ENCODE measurements at places on chromosomes 7 and 10. TPM values are rescaled to one million over a fixed set of nuclear protein-coding genes. Genes with fewer than 3 reads are reported as not detected.

- no peak for DNase-seq
Measured at GRCh38 chr10:103683851-103684250, 171.5 kb downstream of the SH3PXD2A start.

GRCh38 chr10:98920360-98920759 is 315.3 kb downstream of the HPSE2 start:
- no peak for DNase-seq

GRCh38 chr10:73648975-73649829 is 6.6 kb downstream of the SYNPO2L start:
- DNase-seq = no peak

DNA sequence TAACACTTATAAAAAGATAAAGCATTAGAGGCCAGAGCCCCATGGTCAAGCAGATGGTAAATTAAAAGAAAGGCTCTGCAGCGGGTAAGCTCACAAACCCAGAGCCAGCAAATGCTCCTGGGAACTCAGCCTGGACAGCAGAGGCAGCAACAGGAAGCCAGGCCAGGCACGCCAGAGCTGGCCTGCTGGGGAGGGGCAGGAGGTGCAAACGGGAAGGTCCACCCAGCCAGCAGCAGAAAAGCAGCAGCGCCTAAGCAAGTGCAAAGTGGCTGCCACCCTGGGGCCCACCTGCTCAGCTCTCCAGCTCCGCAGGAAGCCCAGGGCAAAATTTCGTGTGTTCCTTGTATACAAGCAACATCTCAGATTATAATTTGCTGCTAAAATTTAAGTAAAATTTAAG is 82.7 kb upstream of the GPR22 start:
- DNase-seq = no peak

GRCh38 chr10:131868436-131868835 is 32.4 kb upstream of the PPP2R2D start:
- no peak for DNase-seq

DNA sequence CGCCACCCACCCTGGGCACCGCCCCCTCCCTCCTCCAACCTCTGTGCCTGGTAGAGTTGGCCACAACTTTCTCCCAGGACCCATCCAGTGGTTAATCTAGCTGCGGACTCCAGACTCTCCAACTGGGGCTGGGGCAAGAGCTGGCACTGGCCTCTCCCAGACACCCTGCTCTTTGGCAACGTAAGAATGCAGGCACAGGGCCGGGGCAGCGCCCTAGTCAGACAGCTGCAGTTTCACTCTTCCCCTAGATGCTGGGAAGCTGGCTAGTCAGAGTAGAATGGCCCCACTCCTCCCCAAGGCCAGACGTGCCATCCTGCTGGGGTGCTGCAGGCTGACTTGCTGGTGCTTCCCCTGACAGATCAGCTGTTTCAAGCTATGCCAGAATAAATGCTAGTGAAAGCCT is 22.1 kb downstream of the HSPA12A start:
- no peak for DNase-seq

- DNase-seq = no peak
Measured at GRCh38 chr10:93461109-93461806, 20.9 kb downstream of the MYOF start.

DNA sequence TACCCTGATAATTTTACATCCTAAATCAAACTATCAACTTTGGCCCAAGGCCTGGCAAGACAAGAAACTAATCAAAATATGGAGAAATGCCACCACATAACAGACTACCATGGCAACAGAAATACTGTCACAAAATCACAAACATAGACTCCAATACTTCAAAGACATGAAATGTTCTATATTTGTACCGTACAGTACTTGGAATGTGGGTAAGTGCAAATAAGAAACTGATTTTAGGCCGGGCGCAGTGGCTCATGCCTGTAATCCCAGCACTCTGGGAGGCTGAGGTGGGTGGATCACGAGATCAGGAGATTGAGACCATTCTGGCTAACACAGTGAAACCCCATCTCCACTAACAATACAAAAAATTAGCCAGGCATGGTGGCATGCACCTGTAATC is 9.2 kb downstream of the TNPO3 start:
- no peak for DNase-seq

DNA sequence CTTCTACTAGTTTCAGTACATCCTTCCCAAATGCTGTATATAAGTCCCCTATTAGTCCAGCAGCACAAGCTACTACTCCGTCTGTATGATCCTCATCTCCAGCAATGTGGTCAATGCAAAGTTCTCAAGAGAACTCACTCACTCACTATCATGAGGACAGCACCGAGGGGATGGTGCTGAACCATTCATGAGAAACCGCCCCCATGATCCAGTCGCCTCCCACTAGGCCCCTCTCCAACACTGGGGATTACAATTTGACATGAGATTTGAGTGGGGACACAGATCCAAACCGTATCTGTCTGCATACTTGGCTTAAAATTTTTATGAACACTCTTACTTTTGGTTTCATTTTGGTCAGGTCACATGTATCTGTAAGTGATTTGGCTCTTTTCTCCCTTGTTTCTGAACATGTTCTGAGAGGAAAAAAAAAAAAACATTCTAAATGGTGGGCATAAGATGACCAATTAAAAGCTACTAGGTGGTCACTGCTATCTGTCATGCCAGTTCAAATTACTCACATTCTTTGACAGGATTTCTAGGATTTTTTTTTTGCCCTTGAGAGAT is 60.1 kb downstream of the ZNF783 start:
- DNase-seq = no peak

- DNase-seq = no peak
Measured at GRCh38 chr7:99449326-99449725, 10.6 kb downstream of the CPSF4 start.

DNA sequence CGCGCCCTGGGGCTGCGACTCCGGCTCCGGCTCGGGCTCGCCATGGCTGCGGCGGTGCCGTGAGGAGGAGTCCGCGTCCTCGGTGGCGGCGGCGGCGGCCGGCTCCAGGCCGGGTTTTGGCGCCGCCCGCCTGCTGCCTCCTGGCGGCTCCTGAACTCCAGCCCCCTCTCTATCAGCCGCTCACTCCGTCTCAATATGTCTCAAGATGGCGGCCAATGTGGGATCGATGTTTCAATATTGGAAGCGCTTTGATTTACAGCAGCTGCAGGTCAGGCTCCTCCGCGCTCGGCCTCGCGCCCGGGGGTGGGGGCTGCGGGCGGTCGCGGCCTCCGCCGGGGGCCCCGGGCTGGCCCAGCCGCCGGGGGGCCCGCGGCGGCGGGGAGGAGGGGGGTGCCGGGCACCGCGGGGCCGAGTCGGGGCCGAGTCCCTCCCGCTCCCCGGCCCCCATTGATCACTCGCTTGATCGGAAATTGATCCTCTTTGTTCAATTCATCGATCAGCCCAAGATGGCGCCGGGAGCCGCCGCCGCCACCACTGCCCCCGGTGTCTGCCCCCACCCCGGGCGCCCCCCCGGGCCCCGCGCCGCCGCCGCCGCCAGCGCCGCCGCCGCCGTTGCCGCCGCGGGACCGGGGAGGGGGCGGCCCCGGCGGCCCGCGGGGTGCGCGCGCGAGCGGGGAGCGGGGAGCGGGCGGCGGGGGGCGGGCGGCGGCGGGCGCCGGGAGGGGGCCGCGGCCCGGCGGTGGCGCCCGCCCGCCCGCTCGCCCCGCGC is 1.4 kb upstream of the CUX1 start:
- DNase-seq = peak; percentile 67

DNA sequence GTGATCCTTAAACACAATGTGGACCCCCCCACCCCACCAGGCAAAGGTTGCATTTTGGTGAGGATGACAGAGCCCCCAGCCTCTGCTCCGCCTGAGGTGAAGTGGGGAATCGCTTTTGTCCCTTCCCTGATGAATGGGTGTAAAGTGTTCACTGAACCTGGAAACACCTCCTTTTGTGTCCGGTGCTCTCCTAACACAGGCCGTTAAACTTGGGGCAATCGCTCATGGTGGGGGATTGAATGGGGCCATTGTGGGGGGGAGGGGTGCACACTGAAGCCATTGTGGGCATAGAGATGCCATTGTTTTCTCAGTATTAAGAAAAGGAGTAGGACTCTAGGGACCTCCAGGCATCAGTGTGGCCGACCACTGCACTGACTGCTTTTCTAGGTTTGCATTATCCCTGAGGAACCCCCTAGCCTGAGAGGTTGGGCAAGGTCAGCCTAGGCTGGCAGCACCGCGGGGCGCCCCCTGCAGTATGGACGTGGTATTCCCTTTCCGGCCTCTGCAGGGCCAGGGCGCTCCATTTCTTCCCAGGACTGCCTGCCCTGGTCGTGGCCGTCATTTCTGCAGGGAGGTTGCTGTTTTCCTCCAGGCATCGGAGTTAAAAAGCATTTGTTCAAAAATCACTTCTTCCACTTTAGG is 158.3 kb downstream of the TCF7L2 start:
- DNase-seq = no peak

DNA sequence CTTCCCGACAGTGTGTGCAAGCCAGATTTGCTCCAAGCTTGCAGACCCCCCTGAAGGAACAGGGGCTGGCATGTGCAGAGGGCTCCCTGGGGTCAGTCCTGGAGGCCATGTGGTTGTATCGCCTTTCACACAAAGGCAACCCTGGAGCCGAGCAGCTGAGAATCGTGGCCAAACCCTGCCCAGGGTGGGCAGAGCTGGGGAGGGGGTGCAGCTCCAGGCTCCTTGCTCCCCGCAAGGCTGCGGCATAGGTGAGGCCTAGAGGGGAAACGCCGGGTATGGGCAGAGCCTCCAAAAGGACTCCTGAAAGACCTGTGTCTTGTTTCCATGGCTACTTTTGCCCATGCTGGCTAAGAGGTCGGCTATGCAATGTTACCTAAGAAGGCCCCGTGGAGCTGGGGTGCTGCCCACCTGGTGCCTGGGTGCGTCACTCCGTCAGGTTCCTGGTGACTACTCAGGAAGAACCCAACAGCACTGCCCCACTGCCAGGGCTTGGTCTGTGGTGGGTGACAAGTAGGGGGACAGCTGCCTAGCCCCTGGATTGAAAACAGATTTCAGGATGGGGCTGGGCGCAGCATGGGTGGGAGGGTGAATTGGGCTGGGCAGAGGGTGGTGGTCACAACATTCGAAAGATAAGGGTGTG is 171.0 kb upstream of the SHH start:
- DNase-seq = peak; percentile 17

GRCh38 chr7:30390736-30391636 is 87.6 kb downstream of the NOD1 start:
- DNase-seq = no peak

DNA sequence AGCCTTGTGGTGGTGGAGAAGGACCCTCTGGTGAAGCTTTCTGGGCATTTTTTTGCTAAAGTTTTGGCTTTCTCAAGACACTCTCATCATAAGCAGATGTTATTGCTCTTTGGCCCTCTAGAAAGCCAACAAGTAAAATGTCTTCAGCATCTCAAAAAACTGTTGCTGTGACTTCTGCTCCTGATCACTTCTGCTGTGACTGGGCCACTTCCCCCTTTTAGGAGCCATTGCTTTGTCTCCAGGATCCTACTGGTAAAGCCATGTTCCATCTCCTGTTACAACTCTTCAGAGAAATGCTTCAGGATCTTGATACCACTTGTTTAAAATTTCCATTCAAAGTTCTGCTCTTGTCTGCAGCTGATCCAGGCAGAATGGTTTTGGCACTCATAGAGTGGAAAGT is 10.9 kb downstream of the PARP12 start:
- no peak for DNase-seq

- peak; percentile 86 for DNase-seq
Measured at GRCh38 chr10:88990384-88991160, at the start of gene FAS. TSS of gene FAS (plus strand) at chr10:88990798. CDS start at chr10:88990877, 79 bp downstream.

DNA sequence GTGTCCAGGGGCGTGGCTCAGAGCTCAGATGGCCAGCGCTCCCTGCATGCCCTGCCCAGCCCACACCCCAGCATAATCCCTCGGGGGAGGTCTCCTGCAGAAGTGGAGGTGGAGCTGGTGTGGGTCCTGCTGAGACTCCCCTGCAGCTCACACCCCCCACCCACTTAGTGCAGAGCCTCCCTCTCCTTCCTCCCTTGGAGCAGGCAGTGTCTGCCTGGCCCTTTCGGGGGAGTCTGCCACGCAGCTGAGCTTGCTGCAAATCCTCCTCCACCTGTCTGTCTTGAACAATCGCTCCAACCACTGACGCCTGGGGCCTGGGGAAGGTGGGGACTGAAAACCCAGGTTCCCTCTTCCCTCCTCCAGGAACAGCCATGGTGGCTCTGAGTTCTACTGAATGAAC is 219.7 kb upstream of the PPP2R2D start:
- DNase-seq = no peak

- DNase-seq = no peak
Measured at GRCh38 chr7:129664029-129665012, 52.8 kb downstream of the NRF1 start.

DNA sequence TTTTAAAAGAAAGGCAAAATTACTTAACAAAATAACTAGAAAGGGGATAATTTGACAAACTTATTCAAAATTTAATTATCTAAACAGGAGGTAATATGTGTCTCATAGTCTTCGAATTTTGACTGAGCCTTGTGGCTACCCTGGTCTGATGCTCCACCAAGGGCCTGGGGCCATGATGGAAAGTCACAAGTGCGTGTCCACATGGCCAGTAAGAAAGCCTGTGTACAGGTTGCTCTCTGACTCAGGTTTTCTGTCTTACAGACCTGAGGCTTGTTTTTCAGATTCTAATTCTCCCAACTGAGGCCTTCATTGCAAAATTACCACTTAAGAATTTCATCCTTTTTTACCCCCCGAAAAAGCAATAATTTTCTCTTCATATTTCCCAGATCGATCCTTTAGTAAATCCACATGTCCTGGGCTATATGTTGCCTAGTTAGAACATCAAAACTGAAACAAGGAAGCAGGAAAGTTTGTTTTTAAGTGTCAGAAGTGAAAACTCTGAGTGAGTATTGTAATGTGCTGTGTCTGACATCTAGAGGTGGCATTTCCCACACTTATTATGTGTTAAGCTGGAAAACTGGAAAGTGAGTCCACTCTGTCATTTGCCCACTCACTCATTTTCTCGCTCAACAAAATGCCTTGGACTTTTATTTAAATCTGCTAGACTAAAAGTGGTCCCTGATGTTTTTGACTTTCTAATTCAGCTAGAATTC is 10.0 kb downstream of the CYP3A43 start:
- no peak for DNase-seq

- no peak for DNase-seq
Measured at GRCh38 chr10:105037022-105037421, 395.9 kb downstream of the SORCS3 start.

- no peak for DNase-seq
Measured at GRCh38 chr7:31935124-31936054, 134.8 kb downstream of the PDE1C start.

CYP26C1 gene
- not detected for total RNA-seq

FAS gene
- 81.7 TPM for total RNA-seq

RTKN2 gene
- total RNA-seq = 1.5 TPM

NFE2L3 gene
- total RNA-seq = 6.5 TPM

SPACDR gene
- not detected for total RNA-seq

BHLHA15 gene
- not detected for total RNA-seq

NKX1-2 gene
- total RNA-seq = not detected

ZNF273 gene
- total RNA-seq = 1.6 TPM

DPP6 gene
- 1.5 TPM for total RNA-seq

CNTNAP2 gene
- total RNA-seq = 2.5 TPM

MYH16 gene
- not detected for total RNA-seq

TAS2R4 gene
- 5.6 TPM for total RNA-seq

NPFFR1 gene
- not detected for total RNA-seq

HECTD2 gene
- 18.2 TPM for total RNA-seq

LRRC18 gene
- total RNA-seq = 1.7 TPM

ELFN1 gene
- not detected for total RNA-seq

PSMA2 gene
- 66.8 TPM for total RNA-seq

FAM171A1 gene
- 28.8 TPM for total RNA-seq

SLC16A9 gene
- not detected for total RNA-seq

TFEC gene
- total RNA-seq = 16.6 TPM

Data from Peyer's patch (tissue), 4 donors.